Hematopoietic multipotent progenitor cell (in vitro differentiated cells): ENCODE measurements at places on chromosomes 16 and 17.

- DNase-seq = no peak
Measured at GRCh38 chr17:9183306-9183705, 162.0 kb downstream of the NTN1 start.

DNA sequence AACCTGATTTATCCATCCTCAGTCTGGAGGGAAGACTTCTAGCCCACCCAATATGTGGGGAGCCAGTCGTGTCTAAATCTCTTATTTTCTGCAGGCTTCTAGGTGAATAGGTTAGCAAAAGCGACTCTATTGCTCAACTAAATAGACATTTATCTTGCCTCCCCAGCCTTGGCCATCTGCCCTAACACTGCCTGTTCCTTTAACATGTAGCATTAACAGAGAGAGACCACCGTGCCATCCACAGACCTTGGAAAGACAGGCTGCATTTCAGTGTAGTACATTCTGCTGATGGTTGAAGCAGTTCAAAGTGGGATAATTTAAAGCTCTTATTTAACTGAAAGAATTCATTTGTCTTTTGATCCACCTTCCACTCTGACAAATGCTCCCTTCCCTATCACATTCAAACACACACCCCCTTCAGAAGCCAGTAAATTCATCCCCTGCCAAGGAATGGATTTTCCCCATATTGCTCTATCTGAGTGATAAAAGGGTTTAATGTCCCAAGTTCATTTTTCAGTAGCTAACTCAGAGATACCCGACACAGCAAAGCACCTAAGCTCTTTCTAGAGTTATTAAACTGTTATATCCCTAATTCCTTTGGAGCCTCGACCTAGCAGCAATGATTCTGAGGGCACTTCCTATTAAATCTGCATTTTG, 58.1 kb upstream of the COX10 start:
- DNase-seq = no peak

- DNase-seq = no peak
Measured at GRCh38 chr16:13803974-13804373, 116.0 kb upstream of the ERCC4 start.

GRCh38 chr17:29622337-29623282, at the start of gene CORO6:
Gene CORO6, minus strand, starts transcription at chr17:29622912. Its CDS starts 1,491 bp downstream, at chr17:29621421.
- no peak for DNase-seq

- no peak for DNase-seq
Measured at GRCh38 chr16:58269526-58269925, 25.3 kb downstream of the PRSS54 start.

GRCh38 chr17:4881761-4882555, 17.4 kb upstream of the C17orf107 start:
- no peak for DNase-seq

DNA sequence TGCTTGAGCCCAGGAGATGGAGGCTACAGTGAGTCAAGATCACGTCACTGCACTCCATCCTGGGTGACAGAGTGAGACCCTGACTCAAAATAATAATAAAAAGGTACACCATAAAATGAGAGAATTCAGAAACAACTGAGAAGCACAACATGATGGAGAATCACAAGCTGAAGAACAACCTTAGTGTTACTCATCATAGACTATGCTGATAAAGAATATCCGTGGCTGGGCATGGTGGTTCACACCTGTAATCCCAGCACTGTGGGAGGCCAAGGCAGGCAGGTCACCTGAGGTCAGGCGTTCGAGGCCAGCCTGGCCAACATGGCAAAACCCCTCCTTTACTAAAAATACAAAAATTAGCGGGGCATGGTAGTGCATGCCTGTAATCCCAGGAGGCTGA, 16.0 kb downstream of the CREBBP start:
- DNase-seq = no peak
